Endothelial cell (in vitro differentiated cells): ENCODE measurements at places on chromosomes 4 and X. TPM values are rescaled to one million over a fixed set of nuclear protein-coding genes. Genes with fewer than 3 reads are reported as not detected.

The CXorf51A gene
- total RNA-seq: not detected

DNA sequence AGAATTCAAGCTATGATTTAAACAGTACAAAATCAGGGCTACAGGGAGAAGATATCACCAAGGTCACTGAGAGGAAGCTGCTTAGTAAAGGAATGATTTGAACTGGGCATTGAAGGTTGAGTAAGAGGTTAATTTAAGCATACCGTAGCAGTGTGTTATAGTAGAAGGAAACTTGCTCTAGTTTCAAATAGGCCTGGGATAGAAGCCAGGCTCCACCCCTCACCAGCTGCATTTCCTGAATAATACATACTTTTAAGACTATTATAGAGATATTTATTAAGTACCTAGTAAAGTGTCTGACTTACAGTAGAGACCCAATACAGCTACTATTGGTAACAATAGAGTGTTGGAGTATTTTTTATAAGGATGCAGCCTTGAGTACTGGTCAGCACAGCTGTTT lies 118.0 kb upstream of the GLRA2 start:
- no peaks in the 10 kb centered on the region for H3K27me3 ChIP-seq
- DNase-seq: no peak
- H3K4me3 ChIP-seq: no peak overlapping the region
- H3K27ac ChIP-seq: no peak overlapping the region

The CPZ gene
- 0.90 TPM for total RNA-seq

GRCh38 chr4:140955641-140956040 lies 177.6 kb downstream of the RNF150 start:
- no peaks in the 10 kb centered on the region for H3K4me1 ChIP-seq
- no peak overlapping the region for H3K27ac ChIP-seq
- H3K36me3 ChIP-seq: no peaks in the 10 kb centered on the region

DNA sequence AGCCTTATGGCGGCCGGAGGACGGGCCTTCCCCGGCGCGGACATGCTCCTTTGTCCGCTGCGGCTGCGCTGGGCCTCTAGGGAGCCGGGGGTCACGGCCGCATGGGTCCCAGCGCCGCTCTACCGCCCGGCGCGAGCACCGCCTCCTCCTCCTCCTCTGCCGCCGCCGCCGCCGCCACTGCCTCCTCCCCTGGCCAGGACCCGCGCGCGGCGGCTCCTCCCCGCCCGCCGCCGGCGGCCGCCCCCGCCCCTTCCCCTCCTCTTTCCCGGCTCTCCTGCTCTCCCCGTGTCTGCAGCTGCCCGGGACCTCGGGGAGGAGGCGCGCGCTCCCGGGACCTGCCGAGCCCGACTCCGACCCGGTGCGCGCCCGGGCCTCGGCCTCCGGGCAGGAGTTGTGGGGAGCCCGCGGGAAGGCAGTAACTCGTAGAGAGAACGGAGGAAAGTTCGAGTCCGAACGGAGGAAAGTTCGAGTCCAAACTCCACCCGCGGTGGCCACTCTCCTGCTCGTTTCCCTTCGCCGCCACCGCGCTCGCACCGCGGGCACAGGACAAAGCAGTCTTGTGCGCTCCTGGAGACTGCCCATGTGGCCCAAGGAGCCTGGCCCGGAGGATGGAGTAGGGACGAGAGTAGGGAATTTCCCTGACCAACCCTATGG lies at the start of gene ADGRA3:
TSS of gene ADGRA3 (minus strand) at position 179 of the 654 bp plus-strand sequence. CDS start 282 bp downstream, outside the sequence.
- H3K27me3 ChIP-seq: peaks cover 7% of the 10 kb centered on the region
- DNase-seq: peak; percentile 76
- peaks cover 14% of the 10 kb centered on the region for H3K4me1 ChIP-seq
- H3K36me3 ChIP-seq: no peaks in the 10 kb centered on the region
- H3K4me3 ChIP-seq: peak within 1 kb of the TSS; percentile 98
